ENCODE measurements at places on chromosomes 6 and 20. TPM values are rescaled to one million over a fixed set of nuclear protein-coding genes. Genes with fewer than 3 reads are reported as not detected.

DNA sequence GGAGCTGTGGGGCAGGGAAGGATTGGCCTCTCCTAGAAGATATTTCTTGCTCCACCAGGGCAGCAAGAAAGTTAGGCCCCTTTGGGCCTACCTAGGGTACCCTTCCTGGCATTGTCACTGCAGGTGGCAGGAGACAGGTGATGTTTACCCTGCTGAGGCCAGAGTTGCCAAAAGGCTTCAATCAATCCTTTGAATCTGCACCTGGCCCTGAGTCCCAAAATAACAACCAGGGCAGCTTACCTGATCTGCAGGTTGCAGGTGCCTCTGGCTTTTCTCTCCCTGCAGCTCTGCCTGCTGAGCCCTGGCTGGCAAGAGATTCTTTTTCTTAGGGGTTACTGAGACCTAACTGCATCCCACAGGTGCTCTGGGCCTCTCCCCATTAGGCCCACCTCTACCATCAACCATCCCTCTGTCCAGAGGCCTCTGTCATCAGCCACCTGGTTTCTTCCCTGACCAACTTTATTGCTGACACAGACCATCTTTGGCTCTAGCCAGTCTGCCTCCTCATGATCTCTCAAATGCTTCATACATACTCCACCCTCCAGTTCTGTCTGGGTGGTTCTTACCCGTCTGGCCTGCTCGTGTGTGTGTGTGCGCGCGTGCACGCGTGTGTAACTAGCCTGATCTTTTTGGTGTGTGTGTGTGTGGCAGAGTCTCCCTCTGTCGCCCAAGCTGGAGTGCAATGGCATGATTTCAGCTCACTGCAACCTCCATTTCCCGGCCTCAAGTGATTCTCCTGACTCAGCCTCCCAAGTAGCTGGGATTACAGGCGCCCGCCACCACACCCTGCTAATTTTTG, 13.7 kb downstream of the BCL2L1 start:
- H3K36me3 ChIP-seq, result no peaks in the 10 kb centered on the region
- H3K4me1 ChIP-seq, result no peaks in the 10 kb centered on the region
- no peaks in the 10 kb centered on the region for H3K27me3 ChIP-seq
- H3K4me3 ChIP-seq, result no peak overlapping the region
- DNase-seq, result no peak

DNA sequence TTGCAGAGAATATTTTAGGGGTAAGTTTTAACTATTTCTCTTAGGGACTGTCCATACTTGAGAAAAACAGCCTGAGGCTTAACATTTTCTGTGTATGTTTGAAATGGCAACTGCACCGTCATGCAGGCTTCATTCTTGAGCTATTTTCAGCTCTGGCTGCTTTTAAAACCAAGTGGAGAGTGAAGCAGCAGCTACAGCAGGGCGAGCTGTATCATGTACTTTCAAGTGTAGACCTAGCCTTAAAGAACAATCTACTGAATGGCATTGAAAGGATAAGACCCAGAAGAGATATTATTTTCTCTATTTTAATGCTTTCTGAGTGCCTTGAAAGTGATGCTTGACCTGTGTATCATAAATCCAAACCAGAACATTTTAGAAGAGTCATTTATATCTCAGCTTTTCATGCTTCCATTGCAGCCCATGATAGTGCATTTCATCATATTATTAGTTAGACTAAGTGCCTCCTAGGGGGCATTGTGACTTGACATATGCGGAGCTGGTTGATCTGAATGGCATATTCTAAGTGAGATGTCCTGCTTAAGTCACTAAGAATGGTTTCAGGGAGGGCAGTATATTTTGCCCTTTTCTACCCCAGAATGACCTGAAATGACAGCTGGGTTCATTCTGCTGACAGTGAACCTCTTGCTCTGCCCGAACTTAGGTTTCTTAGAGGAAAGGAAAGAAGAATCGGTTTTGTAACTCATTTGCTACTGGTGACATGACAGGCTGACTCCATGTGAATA, 85.3 kb downstream of the NKAIN2 start:
- DNase-seq, result no peak
- no peaks in the 10 kb centered on the region for H3K4me1 ChIP-seq
- no peaks in the 10 kb centered on the region for H3K27me3 ChIP-seq

DNA sequence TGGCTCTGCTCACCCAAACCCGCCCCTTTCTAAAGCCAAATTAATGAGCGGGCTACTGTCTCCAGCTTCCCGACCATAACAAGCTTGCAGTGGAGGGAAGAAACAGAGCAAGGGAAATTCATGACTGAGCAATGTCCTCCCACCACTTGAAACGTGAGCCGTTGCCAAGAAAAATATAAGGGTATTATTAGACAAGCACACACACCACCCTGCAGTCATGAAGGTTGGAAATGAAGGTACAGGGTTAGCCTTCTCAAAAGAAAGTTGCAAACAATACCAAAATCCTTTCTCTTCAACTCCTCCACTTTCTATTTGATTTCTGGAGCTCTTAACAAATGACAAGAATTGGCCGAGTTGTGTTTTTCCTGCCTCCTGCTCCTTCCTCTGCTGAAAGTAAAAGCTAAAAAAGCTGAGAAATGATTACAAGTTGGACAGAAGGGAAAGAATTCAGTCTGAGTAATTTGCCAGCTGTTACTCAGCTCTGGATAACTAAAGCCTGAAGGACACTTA, 151.1 kb upstream of the B3GAT2 start:
- H3K4me3 ChIP-seq, result peak overlapping the region; percentile 19
- no peaks in the 10 kb centered on the region for H3K4me1 ChIP-seq
- H3K27ac ChIP-seq, result peak overlapping the region; percentile 45
- DNase-seq, result no peak

DNA sequence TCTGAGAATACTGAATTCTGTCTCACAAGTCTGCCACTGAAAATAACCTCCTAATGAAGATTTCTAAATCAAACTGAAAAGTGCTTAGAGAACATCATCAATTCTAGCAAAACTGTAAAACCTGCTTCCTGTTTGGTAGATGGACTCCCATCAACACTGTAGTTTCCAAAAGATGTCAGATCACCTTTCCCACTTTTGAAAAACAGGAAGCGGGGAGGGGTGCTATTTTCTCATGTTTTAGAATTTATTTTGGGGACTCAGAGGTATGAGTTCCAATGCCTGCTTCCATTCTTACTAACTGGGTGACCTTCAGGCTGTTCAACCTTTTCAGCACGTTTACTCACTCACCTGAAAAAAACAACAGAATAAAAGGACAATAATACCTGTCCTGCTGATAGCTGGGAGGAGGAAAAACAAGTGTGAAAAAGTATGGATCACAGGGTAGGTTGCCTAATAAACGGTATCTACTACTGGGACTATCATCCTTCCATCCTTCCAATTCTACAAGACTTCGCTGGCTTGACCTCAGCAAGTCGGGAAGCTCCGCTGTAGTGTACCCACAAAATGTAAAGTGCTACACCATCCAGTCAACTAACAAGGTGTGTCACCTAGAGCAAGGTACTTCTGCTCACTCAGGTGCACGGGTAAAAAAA, 1.1 kb downstream of the ATP5F1E start:
- H3K36me3 ChIP-seq, result no peaks in the 10 kb centered on the region
- DNase-seq, result no peak
- peak overlapping the region; percentile 83 for H3K27ac ChIP-seq

DNA sequence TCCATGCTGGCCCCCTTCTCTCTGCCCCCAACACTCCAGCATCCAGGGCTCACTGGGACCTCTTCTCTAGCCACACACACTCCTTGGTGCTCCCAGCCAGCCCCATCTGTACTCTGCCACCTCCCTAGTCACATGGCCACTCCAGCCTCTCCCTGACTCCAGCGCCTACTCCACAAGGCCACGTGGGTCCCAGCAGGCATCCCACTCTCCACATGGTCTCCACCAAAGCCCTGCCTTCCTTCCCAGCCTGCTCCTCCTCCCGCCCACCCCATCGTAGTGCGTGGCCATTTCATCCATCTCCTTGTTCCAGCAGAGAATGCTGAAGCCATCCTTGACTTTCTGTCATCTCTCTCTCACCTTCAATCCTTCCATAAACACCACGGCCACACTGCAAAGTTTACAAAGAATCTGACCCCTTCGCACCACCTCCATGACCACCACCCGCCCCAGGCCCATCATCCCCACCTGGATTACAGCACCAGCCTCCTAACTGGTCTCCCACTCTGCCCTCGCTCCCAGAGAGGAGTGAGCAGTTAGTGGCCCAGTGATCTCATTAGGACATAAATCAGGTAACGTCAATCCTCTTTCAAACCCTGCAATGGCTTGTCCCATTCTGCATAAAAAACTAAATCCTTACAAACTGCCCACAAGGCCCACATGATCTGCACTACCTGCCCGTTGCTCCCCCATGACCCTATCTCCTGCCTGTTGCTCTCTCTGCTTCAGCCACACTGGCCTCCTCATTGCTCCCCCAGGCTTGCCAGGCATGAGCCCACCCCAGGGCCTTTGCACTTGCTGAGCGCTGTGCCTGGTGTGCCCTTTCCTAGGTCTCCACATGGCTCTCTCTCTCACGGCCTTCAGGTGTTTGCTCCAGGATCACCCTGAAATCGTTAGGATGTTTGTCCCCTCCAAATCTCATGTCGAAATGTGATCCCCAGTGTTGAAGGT, 96.2 kb downstream of the GRM4 start:
- no peaks in the 10 kb centered on the region for H3K4me1 ChIP-seq
- H3K4me3 ChIP-seq, result no peak overlapping the region
- DNase-seq, result no peak
- H3K36me3 ChIP-seq, result no peaks in the 10 kb centered on the region

DNA sequence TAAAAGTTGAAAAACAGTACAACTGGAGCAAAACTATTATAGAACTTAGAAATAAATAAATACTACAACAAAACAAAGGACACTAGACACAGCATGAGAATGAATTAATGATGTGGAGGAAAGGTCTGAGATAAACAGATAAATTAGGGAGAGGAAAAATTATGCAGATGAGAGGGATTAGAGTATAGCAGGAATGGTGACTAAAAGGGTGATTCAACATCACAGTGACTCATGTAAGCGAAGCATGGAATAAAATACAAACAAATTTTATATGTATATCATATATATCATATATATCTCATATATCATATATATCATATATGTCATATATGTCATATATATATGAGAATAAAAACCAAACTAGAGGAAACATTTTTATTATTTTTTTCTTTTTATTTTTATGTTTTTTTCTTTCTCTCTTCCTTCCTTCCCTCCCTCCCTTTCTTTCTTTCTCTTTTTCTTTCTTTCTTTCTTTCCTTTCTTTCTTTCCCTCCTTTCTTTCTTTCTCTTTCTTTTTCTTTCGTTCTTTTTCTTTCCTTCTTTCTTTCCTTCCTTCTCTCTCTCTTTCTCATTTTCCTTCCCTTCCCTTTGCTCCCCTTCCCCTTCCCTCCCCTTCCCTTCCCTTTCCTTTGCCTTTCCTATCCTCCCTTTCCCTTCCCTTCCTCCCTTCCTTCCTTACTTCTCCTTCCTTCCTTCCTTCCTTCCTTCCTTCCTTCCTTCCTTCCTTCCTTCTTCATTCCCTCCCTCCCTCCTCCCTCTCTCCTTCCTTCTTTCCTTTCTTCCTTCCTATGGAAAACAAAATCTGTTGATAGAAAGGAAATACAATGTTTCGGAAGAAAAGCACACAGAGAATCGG, 1014.6 kb downstream of the GRIK2 start:
- H3K36me3 ChIP-seq, result no peaks in the 10 kb centered on the region
- no peak for DNase-seq
- no peaks in the 10 kb centered on the region for H3K4me1 ChIP-seq
- no peak overlapping the region for H3K4me3 ChIP-seq

DNA sequence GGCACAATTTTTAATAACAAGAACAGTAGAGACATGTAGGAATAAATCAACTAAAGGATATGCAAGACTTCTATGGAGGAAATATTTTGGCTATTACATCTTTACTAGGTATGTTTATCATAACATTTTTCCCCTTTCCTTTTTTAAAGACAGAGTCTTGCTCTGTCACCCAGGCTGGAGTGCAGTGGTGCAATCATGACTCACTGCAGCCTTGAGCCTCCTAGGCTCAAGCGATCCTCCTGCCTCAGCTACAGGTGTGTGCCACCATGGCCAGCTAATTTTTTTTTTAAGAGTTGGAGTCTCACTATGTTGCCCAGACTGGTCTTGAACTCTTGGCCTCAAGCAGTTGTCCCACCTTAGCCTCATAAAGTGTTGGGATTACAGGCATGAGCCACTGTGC, 37.0 kb downstream of the AKAP7 start:
- no peaks in the 10 kb centered on the region for H3K4me1 ChIP-seq
- no peak for DNase-seq
- H3K27me3 ChIP-seq, result no peaks in the 10 kb centered on the region
- no peaks in the 10 kb centered on the region for H3K36me3 ChIP-seq

DNA sequence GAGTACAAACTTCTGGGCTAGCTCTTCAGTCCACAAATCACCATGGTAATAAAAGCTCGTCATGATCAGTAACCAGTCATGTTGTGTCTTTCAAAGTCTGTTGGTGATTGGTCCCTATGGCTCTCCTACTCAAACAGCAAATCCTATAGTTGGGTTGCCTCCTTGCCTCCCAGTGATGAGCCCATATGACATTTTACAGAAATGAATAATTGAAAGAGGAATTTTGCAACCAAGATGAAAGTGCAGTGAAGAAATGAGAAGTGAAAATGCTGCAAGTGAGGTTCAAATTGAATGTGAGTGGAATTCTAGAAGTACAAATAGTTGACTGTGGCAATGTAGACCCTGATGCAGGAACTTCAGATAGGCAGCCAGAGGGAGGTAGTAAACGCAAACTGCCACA, 5.1 kb upstream of the SIRPD start:
- no peaks in the 10 kb centered on the region for H3K27me3 ChIP-seq
- no peaks in the 10 kb centered on the region for H3K36me3 ChIP-seq
- no peak overlapping the region for H3K27ac ChIP-seq
- no peaks in the 10 kb centered on the region for H3K4me1 ChIP-seq
- DNase-seq, result no peak
- H3K4me3 ChIP-seq, result no peak overlapping the region

DNA sequence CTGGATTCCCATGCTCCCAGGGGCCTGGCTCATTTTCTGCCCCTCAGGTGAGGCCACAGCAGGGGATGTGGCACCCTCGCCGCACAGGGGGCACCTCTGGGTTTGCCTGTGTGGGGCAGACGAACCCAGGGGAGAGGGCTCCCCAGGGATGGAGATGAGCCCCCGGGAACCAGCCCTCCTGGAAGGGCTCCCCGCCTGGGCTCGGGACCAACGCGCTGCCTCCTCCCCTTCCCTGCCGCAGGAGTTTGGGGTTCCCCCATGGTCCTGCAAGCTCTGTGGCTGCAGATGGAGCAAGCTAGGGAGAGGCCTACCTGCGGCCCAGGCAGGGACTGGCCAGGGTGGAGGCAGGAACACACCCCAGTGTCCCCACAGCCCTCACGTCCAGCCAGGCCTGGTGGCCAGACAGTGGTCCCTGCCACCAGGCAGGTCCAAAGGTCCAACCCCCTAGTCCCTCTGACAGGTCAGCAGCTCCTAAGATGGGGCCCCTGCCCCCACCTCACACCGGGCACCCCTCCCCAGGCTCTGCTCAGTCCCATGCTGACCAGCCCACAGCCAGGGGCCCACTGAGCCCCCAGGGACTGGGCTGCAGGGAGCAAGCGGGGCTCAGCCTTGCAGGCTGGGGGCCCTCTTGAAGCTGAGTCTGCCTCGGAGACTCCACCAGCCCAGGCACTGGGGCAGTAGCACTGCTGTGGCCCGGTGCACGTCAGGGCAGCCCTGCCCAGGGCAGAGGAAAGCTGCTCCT, 13.7 kb downstream of the LAMA5 start:
- H3K27ac ChIP-seq, result peak overlapping the region; percentile 44
- H3K27me3 ChIP-seq, result no peaks in the 10 kb centered on the region
- no peak overlapping the region for H3K4me3 ChIP-seq
- H3K36me3 ChIP-seq, result no peaks in the 10 kb centered on the region
- DNase-seq, result no peak

BMP6 gene
- 2.2 TPM for total RNA-seq

OPN5 gene
- not detected for total RNA-seq

PAK5 gene
- 0.07 TPM for total RNA-seq

NOX3 gene
- not detected for total RNA-seq

FAM217A gene
- total RNA-seq, result not detected

CD93 gene
- total RNA-seq, result 94.2 TPM
